ENCODE measurements at places on chromosomes 5 and 9. TPM values are rescaled to one million over a fixed set of nuclear protein-coding genes. Genes with fewer than 3 reads are reported as not detected.
A peak's percentile ranks its signal among the peaks of the same experiment; 100 is the strongest.

DNA sequence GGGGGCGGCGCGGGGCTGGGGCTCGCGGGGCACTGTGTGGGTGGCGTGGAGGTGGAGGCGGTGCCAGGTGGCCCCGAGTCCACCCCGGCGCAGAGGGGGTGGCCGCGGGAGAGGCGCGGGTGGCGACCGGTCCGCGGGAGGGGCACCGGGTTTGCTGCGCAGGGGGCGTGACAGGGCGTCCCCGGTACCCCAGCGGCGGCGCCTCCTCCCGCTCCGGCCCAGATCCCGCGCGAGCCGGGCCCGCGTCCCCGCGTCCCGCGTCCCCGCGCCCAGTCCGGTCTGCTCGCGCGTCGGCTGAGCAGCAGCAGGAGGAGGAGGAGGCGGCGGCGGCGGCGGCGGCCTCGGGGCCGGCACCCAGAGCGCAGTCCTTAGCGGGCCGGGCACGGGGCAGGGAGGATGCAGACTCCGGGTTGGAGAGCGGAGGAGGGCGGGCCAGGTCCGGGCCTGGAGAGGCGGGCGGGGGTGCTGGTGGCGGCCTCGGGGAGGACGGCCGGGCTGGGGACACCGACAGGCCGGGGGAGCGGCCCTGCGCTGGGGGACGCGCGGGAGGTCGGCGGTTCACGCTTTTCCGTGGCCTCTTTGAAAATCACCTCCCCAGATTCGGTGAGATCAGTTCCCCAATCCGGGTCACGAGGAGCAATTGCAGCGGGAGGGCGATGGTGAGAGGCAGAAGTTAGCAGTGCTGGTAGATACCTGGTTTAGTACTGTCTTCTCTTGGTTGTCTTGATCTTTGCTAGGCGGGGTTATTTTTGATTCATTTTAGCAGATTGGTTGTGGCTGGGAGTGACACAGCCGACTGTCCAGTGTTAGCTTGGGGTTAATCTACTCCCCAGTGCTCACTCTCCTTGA, 1.7 kb downstream of the TRIO start:
- peak overlapping the region; percentile 98 for H3K27ac ChIP-seq
- H3K36me3 ChIP-seq = no peaks in the 10 kb centered on the region
- H3K4me1 ChIP-seq = peaks cover 56% of the 10 kb centered on the region
- peak; percentile 62 for DNase-seq
- H3K27me3 ChIP-seq = no peaks in the 10 kb centered on the region
- peak overlapping the region; percentile 86 for H3K4me3 ChIP-seq

- no peaks in the 10 kb centered on the region for H3K36me3 ChIP-seq
- peaks cover 78% of the 10 kb centered on the region for H3K27me3 ChIP-seq
- H3K4me1 ChIP-seq = peaks cover 3% of the 10 kb centered on the region
- peak overlapping the region; percentile 15 for H3K4me3 ChIP-seq
- H3K27ac ChIP-seq = no peak overlapping the region
Measured at GRCh38 chr9:126638571-126639132, 24.9 kb downstream of the LMX1B start.

- no peak overlapping the region for H3K4me3 ChIP-seq
- no peaks in the 10 kb centered on the region for H3K4me1 ChIP-seq
- no peaks in the 10 kb centered on the region for H3K36me3 ChIP-seq
Measured at GRCh38 chr5:148898413-148899075, 72.1 kb downstream of the ADRB2 start.

GRCh38 chr5:14801792-14802191, 69.8 kb downstream of the ANKH start:
- no peak for DNase-seq
- H3K4me1 ChIP-seq = peaks cover 62% of the 10 kb centered on the region
- H3K4me3 ChIP-seq = no peak overlapping the region
- H3K36me3 ChIP-seq = no peaks in the 10 kb centered on the region

DNA sequence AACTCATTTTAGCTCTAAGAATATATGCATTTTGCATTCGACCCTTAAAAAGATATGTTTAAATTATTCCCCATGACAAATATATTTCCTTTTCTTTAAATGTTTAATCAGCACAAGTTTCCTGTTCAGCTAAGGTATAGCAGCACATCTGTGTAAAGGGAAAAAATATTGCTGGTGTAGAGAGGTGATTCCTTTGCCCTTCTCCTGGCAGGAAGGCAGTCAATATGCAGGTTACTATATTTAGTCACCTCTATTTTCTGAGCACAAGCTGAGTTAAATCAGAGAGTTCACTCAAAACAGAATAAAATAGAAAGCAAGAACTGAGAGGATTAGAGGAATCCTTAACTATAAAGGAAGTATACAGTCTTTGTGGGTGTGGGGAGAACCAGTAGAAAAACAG, 274.4 kb upstream of the PCSK5 start:
- no peaks in the 10 kb centered on the region for H3K27me3 ChIP-seq
- DNase-seq = no peak

DNA sequence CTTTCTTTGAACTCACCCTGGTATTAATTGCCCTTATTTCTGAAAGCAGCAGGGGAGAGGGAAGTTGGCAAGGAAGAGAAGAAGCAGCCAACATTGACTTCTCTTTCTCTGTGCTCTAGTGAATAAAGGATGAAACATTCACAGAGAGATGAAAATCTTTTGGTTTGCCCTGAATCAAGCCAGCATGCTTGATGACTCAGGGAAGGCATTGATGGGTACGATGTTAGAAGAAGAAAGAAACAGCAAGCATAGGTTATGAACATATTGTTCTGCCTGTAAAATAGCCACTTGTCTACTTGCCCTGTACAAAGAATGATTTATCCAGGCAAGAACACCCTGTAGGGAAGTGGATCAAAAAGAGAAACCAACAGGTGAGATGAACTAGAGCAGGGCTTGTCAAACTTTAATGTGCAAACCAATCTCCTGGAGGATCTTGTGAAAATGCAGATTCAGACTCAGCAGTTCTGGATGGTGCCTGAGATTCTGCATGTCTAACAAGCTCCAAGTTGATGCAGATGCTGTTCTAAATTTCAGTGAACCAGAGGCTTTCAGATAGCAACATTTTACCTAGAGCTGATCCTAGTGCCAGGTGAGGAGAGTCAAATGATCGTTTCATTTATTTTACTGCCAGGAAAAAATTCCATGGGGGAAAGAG, 586.6 kb upstream of the TLE4 start:
- no peaks in the 10 kb centered on the region for H3K27me3 ChIP-seq
- H3K4me3 ChIP-seq = no peak overlapping the region
- no peaks in the 10 kb centered on the region for H3K36me3 ChIP-seq
- no peak for DNase-seq
- H3K4me1 ChIP-seq = no peaks in the 10 kb centered on the region

DNA sequence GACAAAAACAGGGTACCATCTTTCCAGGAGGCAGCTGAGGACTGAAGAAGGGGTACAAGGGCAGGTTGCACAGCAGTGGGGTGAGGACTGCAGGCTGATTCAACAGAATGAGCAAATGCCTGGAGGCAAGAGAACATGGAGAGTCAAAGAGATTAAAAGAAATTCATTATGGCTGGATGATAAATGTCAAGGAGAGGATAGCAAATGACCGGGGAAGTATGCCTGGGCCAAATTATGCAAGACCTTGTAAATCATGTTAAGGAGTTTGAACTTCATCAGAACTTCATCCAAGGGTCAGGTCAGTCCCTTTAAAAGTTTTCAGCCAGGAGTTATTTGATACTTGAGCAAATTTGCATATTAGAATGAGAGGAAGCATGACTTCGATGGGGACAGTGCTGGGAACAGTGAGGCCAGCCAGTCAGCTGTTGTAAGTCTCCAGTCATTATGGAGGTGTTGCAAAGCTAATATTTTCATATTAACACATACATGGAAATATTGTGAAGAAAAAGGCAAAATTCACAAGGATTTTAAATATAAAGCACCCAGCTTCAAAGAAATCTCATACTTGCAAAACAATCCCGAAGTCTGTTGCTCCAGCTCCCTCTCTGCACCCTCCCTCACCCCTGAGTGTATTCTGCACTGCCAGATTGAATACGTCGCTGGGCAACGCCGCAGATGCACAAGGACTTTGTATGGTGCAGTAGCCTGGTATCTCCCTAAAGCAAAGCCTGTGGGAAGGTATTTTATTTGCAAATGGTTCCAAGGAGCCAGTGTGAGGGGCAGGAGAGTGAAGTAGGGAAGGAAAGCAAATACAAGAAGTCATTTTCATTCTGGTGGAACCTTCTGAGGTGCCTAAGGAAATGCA, 509.8 kb upstream of the TLE4 start:
- H3K4me1 ChIP-seq = no peaks in the 10 kb centered on the region
- H3K4me3 ChIP-seq = no peak overlapping the region
- no peaks in the 10 kb centered on the region for H3K36me3 ChIP-seq
- H3K27ac ChIP-seq = no peak overlapping the region
- no peaks in the 10 kb centered on the region for H3K27me3 ChIP-seq
- DNase-seq = no peak

DNA sequence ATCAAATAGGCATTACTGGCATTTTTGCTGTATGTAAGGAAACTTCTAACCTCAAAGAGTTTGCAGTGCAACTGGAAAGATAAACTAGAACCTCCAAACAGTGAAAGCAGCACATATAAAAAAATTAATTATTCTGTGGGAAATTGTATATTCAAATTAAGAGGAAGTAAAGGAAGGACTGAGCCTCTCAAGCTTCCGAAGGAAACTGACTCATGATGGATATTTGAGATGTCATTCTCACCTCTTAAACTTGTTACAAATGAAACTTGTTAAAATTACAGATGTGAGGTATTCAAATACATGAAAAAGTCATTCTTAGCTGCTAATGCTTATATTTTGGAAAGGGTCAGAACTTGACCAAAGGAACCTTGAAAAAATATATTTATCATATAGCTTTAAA, 538.7 kb downstream of the PDE4D start:
- no peak for DNase-seq
- no peak overlapping the region for H3K4me3 ChIP-seq
- H3K27ac ChIP-seq = no peak overlapping the region
- peaks cover 60% of the 10 kb centered on the region for H3K4me1 ChIP-seq

GRCh38 chr5:5584236-5584745, 161.8 kb downstream of the ICE1 start:
- DNase-seq = no peak
- no peaks in the 10 kb centered on the region for H3K27me3 ChIP-seq
- H3K27ac ChIP-seq = no peak overlapping the region
- no peaks in the 10 kb centered on the region for H3K36me3 ChIP-seq

The TEX48 gene
- polyA plus RNA-seq = not detected

All from heart right ventricle (tissue), 16 donors.